ENCODE measurements at places on chromosomes 7 and 10. TPM values are rescaled to one million over a fixed set of nuclear protein-coding genes. Genes with fewer than 3 reads are reported as not detected.

HOXA3 gene
- polyA plus RNA-seq = 53.5 TPM

HTR7 gene
- polyA plus RNA-seq = 0.68 TPM

DNA sequence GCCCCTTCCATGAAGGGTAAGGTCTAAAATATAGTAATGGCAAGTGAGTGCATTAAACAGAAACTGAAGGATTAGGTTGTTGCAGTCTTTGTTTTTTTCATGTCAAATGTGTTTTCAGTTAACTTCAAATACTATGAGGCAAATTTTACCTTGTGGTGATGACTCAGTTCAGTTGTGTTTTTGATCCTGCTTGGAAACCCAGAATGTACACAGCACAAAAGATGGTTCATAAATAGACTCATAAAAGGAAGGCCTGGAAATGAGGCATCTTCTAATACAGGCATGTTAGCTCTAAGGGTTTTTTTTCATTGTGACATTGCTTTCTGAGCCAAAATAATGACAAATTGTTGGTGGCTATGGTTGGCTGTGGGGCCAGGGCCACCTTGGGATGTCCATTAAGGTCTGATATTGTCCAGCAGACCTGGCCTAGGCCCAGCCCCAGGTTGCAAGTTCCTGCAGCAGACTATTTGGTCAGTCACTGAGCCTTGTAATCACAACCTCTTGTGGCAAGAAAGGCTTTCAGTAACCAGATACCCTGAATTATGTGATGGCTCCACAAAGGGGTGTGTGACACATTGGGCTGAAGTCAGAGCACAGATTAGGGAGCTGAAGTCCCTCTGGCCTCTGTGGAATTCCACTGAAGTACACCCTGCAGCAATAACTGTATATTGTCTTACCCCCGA lies 69.0 kb upstream of the SAMD8 start:
- no peak for DNase-seq

FAM25G gene
- polyA plus RNA-seq = not detected

GFRA1 gene
- 21.4 TPM for polyA plus RNA-seq

ECHDC3 gene
- 15.2 TPM for polyA plus RNA-seq
